ENCODE measurements at places on chromosomes 2 and 18.

DNA sequence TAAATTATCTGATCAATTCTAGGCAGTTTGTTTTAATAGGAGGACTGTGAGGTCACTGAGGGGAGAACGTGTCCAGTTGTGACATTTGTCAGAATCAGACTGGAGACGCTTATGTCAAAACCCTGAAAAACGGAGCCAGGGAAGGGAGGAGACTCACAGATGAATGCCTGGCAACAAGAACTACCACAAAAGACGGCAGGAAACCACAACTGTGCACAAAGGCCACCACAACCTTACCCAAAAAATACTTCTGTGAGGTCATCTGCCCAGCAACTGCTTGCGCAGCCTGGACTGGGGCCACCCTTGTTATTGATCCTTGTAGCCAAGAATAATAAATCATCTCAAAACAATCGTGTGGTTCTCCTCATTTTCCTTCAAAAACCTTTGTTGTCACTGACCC is 173.0 kb upstream of the ALKAL2 start:
- DNase-seq = peak; percentile 4

DNA sequence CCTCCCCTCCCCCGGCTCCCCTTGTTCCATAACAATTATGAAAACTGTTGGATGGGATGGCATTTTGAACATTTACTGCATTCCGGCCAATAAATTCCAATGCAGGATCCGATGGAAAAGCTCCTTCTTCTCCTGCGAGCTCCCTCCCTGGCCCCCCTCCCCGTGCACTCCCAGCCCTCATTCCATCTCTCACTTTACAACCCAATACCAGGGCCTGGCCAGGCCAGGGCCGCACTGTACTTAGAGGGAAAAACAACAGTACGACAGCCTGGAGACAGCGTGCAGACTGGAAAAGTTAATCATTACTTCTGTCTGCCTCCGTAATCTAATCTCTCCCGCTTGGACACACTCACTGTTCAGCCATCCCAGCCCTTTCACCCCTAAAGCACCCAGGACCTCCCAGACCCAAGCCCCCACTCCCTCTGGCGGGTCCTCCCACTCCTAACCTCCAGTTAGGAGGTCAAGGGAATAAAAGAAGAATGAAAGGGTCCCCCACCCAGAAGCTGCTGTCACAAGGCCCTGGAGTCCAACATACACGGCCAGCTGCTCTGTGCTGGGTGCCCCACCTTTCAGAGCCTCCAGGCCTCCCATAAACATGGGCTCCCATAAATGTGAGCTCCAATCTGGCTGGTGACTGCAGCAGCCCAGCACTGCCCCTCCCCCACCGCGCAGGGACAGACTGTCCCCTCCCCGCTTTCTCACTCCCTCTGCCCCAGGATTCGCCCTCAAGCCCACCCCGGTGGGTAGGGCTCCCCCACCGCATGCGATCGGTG is 20.6 kb downstream of the SMAD7 start:
- no peak for DNase-seq

- DNase-seq = no peak
Observed at GRCh38 chr2:75560022-75560767, 544 bp downstream of the EVA1A start.

- DNase-seq = no peak
Observed at GRCh38 chr2:105464325-105464724, 65.5 kb upstream of the FHL2 start.

DNA sequence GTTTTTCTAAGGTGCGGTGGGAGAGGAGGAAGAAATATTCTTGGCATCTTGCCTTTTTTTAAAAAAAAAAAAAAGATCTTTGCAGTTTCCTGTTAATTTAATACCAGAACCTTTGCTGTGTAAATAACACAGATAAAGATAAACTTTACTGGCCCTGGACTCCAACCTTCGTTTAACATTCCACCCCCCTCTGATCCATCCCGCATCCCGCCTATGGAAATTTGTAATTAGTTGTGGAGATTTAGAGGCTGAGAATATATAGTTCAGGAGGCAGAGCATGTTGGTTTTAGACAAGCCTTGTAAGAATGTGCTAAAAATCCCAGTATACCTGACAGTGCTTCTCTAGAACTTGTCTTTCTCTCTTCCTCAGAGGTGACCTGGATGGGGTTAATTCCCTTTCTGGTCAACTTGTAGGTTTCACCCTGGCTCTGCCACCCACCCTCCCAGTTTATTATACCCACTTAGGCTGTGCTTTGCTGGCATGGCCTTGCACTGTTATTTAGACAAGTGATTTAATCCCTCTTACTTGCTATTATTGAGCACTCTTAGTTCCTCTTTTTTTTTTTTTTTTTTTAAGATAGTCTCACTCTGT is 2.9 kb upstream of the C2orf72 start:
- DNase-seq = no peak

GRCh38 chr2:219951099-219951498 is 323.7 kb downstream of the SLC4A3 start:
- DNase-seq = no peak

DNA sequence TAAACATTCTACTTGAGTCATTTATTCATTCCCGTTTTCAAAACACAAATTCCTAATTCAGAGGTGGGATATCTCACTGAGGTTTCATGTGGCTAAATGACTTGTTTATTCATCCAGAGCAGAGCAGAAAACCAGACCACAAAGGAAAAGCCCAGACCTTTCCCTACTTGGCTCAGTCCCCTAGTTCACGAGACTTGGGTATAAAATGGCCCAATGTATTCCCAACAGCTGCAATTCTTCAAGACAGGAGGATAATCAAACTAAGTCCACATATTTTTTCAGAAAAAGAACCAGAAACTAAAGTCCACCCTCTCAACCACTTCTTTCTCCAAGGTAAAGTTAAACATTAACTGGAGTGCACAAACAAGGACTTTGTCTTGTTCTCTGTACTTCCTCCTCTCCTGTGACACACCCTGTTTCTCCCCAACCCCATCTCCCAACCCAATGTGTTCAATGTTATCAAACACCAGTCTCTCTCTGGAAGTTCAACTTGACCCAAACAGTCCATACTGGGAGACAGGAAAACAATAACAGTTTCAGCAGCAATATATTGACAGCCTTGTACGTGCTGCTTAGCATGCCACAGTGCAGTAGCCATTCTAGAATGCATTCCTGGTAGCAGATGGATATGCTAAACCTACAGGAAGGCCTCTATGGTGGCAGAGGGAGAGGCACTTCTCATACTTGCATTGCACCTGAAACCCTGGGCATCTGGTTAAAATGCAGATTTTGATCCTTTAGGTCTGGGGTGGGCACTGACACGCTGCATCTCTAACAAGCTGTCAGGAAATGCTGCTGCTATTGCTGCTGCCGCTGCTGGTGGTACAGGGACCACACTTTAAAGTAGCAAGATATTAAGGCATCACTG is 110.7 kb downstream of the INO80D start:
- no peak for DNase-seq

DNA sequence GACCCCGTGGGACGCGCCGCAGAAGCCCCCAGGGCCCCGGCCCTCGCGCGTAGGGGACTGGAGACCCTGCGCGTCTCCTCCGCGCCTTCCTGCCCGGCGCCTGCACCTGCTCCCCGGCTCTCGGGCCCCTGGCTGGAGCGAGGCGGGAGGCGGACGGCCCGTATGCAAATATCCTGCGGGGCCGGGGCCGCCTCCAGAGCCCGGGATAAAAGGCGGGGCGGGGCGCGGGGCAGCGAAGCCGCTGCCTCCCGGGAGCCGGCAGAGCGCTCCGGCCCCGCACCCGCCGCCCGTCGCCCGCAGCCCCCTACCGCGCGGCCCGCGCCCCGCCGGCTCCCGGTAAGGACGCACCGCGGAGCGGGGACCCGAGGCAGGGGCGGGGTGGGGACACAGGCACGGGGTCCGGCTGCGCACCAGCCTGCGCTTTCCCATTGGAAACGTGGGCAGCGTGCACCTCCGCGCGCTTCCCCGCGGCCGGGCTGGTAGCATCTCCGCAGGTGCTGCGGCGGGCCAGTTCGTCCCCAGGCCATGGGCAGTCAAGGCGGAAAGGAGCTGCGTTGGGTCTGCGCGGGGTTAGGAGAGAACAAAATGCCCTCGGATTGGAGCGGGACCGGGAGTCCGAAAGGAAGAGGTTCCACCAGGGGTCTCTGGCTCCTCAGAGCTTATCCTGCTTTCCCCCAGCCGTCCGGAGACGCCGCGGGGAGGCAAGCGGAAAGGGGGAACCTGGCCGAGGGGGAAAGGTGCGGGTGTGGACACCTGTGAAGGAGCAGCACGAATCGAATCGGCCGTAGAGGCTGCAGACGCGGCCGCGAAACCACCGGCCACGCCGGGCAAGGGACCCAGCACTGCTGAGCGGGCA is at the start of gene ATP6V1C2:
Gene ATP6V1C2, plus strand, starts transcription at position 235 of the 856 bp plus-strand sequence. CDS start 1,220 bp downstream, outside the sequence.
- DNase-seq = no peak

DNA sequence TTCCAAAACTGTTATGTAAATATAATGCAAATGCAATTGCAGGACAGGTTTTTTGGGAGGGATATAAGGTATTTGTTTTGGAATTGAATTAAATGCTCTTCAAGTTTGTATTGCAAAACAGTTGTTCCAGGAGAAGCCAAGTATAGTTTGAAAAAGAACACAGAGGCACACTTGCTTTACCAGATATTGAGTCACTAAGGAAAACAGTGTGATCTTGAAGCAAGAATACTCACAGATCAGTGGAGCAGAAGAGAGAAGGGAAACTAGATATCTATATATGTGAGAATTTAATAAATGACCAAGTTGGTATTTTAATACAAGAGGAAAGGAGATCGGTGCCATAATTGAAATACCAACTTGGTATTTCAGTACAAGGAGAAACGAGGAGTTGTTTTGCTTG is 178.9 kb downstream of the CAPN13 start:
- DNase-seq = no peak

GRCh38 chr2:135948642-135949355 is 36.6 kb downstream of the DARS1 start:
- no peak for DNase-seq

DNA sequence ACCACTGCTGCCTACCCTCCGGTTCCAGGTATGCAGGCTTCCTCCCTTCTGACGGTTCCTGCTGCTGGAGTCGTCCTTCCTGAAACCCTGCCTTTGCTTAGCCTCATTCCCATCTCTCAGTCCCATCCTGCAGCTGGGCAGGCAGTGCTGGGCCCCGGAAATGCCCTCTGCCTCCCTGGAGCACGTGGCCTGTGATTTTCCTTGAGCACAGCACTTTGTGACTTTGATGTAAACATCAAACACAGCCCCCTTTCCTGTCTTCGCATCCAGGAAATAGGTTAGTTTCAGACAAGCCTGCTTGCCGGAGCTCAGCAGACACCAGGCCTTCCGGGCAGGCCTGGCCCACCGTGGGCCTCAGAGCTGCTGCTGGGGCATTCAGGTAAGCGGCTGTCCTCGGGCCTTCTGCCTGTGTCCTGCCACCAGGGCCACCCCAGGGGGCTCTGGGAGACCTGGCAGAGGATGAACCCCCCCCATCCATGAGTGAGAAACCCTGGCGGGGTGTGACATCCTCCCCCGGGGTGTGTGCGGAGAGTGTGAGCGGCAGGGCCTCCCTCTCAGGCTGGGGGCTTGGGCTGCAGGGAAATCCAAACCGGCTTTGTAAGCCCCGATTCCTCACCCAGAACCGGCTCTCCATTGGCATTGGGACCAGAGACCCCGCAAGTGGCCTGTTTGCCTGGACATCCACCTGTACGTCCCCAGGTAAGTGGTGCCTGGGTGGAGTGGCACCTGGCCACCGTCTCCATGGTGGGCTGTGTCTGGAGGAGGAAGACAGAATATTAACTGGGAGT is at the start of gene ZAP70:
Gene ZAP70, plus strand, starts transcription at position 281 of the 788 bp plus-strand sequence. CDS start 10,461 bp downstream, outside the sequence.
- DNase-seq = no peak

GRCh38 chr2:233929352-233930022 is 12.3 kb downstream of the TRPM8 start:
- DNase-seq = no peak

DNA sequence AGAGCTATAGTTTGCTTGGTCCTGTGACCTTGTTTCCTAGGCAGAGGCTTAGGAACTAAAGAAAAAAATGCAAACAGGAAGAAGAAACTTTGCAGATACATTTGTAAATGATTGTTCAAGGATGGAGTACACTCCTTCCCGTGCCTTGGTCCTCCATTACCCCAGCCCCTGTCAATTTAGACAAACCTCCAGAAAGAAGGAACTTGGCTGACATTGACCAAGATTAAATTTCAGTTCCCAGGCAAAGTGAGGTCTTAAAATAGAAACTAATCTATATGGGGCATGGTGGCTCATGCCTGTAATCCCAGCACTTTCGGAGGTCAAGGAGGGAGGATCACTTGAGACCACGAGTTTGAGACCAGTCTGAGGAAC is 179.9 kb upstream of the FN1 start:
- no peak for DNase-seq

DNA sequence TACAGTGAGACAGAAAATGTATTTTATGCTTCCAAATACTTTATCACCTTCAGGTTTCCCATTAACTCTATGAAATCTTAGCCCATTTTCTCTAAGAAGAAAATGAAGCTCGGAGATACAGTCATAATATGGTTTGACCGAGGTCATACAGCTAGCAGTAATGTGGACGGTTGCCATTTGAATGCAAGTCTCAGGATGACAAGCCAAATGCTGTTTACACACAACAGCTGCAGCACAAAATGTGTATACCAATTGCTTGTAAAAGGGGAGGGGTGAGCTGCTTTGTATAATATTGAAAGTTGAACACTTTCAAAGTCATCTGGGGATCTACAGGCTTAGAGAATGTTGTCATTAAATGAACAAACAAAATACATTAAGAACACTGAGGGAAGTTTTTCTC is 93.8 kb upstream of the FSIP2 start:
- no peak for DNase-seq

DNA sequence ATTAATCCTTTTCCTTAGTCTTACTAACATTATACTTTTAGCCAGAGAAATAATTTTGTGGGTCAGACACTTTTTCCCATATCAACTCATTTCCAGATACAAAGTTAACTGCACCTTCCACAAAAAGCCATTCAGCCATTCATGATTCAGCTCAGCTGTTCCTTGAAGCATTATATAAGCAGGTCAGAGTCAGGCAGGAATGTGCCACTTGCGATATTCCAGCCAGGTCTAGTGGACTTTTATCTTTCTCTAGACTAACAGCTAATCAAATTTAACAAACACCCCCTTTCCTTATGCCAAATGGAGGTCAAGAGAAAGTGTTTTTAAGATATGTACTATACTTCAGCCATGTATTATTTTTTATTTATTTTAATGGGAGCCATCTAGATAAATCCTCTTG is 75.6 kb upstream of the EPB41L3 start:
- DNase-seq = no peak
